ENCODE measurements at places on chromosomes 13 and 19.
A peak's percentile ranks its signal among the peaks of the same experiment; 100 is the strongest.

DNA sequence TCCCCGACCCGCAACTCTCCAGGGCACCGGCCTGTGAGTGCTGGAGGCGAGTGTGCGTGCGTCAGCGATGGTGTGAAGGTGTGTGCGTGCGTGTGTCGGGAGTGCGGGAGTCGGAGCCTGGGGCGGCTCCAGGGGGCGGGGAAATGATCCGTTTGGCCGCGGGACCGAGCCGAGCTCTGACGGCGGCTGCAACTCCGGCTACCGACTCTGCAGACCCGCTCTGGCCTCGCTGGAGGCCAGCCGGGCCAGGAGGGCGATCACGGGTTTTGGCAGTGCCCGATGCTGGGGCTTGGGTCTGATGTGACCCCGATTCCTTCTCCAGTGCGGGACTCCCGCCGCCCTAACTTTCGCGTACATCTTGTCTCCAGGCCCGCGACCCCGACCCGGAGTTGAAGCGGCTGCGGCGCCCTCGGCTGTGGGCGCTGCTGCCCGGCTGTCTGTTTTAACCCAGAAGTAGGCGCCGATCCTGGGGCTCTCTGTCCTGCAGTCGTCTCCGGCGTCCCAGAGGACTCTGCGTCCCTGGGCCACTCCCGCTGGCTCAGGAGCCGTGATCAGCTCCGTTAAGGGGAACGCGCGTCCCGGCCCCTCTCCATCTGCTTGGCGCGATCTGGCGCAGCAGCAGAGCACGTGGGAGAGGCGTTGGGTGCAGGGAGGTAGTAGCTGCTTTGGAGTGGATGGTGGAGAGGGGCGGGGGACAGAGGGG is 1.2 kb downstream of the CHST8 start:
- DNase-seq, result no peak

- DNase-seq, result no peak
These were observed 6.6 kb downstream of the EPS8L1 start for GRCh38 chr19:55082020-55082851.

DNA sequence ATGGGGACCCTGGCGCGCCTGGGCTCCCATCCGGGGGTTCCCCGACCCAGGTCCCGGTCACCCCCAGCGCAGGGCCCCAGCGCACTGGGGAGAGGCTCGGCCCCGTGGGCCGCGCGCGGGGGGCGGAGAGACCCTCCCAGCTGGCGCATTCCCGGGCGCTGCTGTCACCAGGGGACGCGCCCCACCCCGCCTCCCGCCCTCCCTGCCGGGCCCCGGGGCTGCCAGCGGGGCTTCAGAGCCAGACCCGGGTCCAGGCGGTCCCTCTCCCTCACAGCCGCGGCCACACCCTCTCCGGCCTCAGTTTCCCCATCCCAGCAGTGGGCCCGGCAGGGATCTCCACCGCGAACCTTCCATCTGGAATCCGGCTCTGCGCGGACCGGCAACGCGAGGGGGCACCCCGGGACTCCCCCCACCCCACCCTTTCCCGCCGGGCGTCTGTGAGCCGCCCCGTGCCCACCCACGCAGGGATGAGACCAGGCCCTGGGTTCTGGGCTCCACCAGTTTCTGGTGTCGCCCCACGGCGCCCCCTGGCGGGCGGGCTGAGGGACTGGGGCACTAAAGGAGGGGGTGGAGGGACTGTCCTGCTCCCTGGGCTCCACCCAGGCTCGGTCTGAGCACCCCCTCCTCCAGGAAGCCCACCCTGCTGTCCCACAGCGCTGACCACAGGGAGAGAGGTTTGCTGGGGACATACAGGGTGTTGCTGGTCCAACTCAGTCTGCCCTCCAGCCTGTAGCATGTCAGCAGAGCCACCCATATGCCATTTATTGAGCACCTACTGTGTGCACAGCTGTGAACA is 878 bp upstream of the ADAMTSL5 start:
- DNase-seq, result no peak

- DNase-seq, result no peak
These were observed 9.5 kb downstream of the ARRDC2 start for GRCh38 chr19:18017275-18018083.

GRCh38 chr13:44755872-44756271 is 179.7 kb upstream of the TSC22D1 start:
- no peak for DNase-seq

DNA sequence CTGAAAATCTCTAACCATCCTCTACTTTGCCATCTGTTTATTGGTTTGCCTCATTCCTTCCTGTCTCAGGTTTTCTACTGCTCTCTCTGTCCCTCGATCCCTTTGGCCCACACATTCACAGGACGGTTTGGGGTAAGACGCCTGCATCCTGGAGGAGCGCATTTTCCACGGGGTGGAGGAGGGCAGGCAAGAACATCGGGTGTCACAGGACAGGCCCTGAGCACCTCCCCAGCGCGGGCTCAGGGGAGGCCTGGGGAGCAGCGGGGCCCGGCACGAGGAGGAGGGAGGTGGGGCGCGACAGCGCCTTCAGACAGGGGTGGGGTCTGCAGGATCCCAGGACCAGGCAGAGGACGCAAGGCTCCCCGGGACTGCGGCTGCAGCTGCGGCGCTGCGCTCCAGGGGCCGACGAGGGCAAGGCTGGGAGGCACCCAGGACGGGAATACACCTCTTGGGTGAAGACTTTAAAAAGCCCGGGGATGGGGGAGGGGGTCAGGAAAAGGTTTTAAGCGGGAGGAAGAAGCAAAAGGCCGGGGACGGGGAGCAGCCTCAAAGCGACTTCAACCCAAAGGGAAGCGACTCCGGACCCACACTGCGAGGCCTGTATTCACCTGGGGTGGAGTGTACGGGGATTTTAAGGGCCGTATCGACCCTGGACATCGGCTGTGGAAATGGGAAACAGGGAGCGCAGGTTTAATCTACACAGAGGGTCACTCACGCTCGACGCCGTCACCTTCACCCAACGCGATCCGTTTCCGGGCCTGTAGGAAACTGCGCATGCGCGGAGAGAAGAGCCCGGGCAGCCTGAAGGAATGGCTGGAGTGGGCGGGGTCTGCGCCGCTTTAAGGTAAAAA is at the start of gene ZNF415:
TSS of gene ZNF415 (minus strand) at position 770 of the 851 bp plus-strand sequence. CDS start 10,234 bp downstream, outside the sequence.
- DNase-seq, result no peak

GRCh38 chr19:11323601-11324078 is 15.8 kb downstream of the RAB3D start:
- no peak for DNase-seq

- DNase-seq, result no peak
These were observed 816 bp upstream of the TBXA2R start for GRCh38 chr19:3607303-3608078.

- DNase-seq, result no peak
These were observed 32.5 kb downstream of the MCF2L start for GRCh38 chr13:113001241-113002140.

GRCh38 chr19:42121656-42122069 is 10.6 kb downstream of the POU2F2 start:
- DNase-seq, result no peak

DNA sequence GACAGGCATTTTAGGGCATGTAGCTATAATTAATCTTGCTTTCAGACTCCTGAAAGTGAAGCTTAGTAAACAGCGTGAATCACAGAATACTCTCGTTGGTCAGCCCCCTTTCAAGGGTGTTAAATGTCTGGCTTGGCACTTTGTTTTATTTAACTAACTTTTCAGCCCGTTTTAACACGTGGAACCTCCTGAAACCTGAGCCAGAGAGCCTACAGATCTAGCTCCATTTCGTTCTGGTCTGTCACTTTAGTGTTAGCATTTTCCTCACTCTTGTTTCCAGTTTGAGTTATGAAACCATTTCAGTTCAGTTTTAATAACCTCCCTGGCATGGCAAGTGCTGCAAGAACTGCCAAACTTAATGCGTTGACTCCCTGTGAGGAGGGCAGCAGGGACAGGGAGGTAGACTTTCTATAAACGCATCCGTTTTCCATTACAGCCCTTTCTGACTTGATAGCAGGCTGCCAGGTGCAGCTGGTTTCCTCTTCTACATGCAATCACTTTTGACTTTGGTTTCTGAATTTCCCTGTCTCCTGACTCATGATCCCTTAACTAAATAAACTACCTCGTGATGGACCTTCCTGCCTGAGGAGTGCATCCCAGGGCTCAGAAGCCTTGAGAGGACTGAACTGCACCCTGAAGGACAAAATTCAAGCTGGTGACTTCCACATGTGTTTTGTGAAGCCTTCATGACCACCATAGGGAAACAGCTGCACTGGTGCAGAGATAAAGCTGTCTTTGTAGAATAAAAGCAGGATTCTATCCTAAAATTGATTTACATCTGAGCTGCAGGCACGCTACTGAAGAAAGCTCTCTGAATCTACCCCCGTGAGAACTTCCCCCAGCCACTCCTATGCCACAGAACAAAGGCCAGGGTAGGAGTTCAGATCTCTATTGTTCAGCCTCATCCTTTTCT is 192.6 kb downstream of the DLEU7 start:
- no peak for DNase-seq

GRCh38 chr13:97140611-97141010 is 81.5 kb upstream of the MBNL2 start:
- DNase-seq, result no peak

- DNase-seq, result no peak
These were observed 40.1 kb downstream of the ZC3H13 start for GRCh38 chr13:46012404-46012803.

GRCh38 chr19:7665076-7665475 is 3.8 kb upstream of the RETN start:
- DNase-seq, result peak; percentile 68

DNA sequence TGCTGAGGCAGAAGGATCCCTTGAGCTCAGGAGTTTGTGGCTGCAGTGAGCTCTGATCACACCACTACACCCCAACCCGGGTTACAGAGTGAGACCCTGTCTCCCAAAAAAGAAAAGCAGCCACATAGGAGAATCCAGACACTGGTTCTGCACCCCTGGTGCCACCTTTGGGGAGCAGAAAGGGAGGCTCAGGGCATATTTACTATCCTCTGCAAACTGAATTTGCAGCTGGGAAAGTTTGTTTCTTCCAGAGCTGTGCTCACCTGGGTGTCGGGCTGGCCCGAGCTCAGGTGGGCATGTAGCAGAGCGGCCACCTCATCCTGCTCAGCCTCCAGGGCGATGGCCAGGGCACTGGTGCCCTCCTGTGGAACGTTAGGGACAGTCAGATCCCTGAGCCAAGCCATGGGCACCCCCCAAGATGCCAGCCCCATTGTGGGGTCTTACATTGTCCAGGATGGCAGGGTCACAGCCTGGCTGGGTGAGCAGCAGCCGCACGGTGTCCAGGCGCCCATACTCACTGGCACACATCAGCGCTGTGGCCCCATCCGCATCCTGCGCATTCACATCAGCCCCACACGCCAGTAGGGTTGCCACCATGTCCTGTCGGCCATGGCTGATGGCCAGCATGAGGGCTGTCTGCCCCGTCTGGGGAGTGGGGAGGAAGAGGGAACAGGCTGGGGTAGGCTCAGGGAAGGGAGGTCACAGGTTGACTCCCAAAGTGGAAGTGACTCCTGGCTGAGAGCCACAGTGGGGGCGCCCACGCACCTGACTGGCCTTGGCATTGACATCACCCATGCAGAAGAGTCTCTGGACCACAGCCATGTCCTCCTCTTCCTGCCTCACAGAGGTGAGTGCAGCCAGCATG is 3.1 kb downstream of the RPS28 start:
- DNase-seq, result no peak

- DNase-seq, result no peak
These were observed 7.9 kb upstream of the FCGBP start for GRCh38 chr19:39942366-39942730.

DNA sequence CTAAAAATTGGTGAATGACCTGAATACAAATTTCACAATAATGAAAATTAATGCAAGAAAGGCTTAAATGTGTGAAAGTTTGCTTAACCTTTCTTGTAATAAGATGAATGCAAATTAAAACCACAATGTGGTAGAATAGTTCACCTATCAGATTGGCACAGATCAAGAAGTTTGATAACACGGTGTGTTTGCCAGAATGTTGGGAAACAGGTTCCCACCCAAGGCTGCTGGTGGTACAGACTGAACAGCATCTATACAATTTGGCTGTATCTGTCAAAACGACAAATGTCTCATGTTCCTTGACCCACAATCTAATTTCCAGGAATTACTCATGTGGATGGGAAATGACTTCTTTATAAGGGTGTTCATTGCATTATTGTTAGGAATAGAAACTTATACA is 8.6 kb upstream of the IRS2 start:
- DNase-seq, result no peak

DNA sequence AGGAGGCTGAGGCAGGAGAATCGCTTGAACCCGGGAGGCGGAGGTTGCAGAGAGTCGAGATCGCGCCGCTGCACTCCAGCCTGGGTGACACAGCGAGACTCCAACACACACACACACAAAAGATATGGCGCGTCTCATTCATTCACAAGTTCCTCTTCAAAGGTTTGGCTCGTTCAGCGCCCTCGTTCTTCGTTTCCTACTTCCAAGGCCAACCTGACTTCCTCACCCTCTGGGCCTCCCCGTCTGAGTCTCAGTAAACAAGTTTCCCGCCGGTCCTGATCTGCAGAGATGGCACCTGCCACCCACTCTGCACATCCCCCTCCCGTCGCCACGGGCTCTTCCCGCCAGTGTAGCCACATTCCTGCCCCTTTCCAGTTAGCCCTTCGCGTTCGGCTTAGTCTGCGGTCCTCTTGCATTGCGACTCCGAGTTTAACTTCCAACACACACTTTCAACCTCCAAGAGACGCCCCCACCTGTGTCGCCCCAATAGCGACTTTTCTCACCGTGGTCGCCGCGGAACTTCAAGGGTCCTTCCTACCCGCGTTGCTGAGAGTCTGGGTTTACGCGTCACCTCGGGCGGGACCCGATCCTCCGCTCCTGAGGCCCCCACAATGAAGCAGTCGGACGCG is 1.3 kb upstream of the BSG start:
- peak; percentile 67 for DNase-seq

DNA sequence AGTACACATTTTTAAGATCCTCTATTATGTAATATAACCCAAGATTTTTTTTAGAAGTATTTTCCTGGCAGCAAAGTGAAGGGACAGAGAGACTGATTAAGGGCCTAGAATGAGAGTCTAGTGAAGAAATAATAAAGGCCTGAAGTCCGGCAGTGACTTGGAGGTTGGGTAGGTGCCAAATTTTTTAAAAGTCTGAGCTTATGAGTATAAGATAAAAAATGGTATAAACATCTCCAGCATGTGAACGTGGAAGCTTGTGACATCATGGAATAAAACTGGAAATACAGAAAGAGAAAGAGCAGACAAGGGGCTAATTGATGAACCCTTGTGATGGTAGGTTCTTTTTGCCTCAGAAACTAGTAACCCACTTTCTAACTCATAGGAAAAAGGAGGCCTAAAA is 174.6 kb downstream of the SUCLA2 start:
- DNase-seq, result no peak

GRCh38 chr19:6223461-6224307 is 56.1 kb downstream of the MLLT1 start:
- no peak for DNase-seq

DNA sequence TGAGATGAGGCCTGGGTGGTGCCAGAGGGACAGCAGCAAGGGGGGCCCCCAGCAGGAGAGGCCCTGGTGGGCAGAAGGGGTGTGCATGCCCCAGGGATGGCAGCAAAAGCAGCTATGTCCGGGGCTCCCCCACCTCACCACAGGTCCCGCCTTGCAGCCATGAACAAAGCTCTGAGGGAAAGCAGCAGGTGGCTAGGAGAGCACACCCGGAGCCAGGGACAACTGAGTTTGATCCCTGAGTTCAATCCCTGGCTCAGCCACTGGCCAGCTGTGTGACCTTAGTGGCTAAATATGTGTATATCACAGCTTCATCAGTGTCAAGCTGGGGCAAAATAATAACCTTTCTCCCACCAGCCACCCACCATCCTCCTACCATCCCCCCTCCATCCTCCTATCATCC is 47.7 kb upstream of the KCTD15 start:
- no peak for DNase-seq
